ENCODE measurements at places on chromosomes 13 and 19.
A peak's percentile ranks its signal among the peaks of the same experiment; 100 is the strongest.

- DNase-seq = no peak
- H3K27me3 ChIP-seq = no peaks in the 10 kb centered on the region
- no peaks in the 10 kb centered on the region for H3K36me3 ChIP-seq
Measured at GRCh38 chr19:47609906-47610894, 1.3 kb downstream of the BICRA start.

DNA sequence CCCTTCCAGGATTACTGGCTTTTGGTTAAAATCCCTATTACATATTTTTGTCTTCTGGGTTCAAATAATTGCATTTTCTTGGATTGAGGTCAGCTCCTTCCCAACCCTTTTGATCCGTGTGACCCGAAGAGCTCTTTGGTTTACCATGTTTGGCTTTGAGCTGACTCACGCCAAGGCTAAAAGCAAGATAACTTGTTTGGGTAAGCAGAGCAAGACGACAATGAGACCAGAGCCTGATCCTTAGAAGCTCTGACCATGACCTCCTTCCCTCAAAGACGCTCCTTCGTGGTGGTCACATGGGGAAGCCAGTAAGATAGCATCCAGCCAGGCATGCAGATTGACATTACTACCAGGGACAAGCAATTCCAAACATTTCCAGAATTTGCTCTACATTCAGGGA is 153.8 kb downstream of the DCT start:
- H3K4me3 ChIP-seq = no peak overlapping the region
- no peak for DNase-seq
- peaks cover 12% of the 10 kb centered on the region for H3K4me1 ChIP-seq
- no peak overlapping the region for H3K27ac ChIP-seq
- no peaks in the 10 kb centered on the region for H3K36me3 ChIP-seq
- no peaks in the 10 kb centered on the region for H3K27me3 ChIP-seq

- no peaks in the 10 kb centered on the region for H3K27me3 ChIP-seq
- no peaks in the 10 kb centered on the region for H3K36me3 ChIP-seq
- no peak overlapping the region for H3K4me3 ChIP-seq
- H3K27ac ChIP-seq = no peak overlapping the region
Measured at GRCh38 chr13:90838317-90838960, 509.0 kb upstream of the MIR17HG start.

- no peaks in the 10 kb centered on the region for H3K4me1 ChIP-seq
- no peaks in the 10 kb centered on the region for H3K36me3 ChIP-seq
- DNase-seq = no peak
- H3K27me3 ChIP-seq = no peaks in the 10 kb centered on the region
Measured at GRCh38 chr13:36681894-36682624, 8.2 kb downstream of the SERTM1 start.

- no peaks in the 10 kb centered on the region for H3K27me3 ChIP-seq
- H3K4me1 ChIP-seq = peaks cover 5% of the 10 kb centered on the region
- no peak overlapping the region for H3K4me3 ChIP-seq
- DNase-seq = no peak
Measured at GRCh38 chr13:23811366-23812062, 77.7 kb downstream of the MIPEP start.

- no peaks in the 10 kb centered on the region for H3K36me3 ChIP-seq
- H3K27me3 ChIP-seq = no peaks in the 10 kb centered on the region
- H3K27ac ChIP-seq = no peak overlapping the region
- DNase-seq = no peak
- H3K4me3 ChIP-seq = no peak overlapping the region
Measured at GRCh38 chr13:91747186-91747585, 348.8 kb downstream of the GPC5 start.

DNA sequence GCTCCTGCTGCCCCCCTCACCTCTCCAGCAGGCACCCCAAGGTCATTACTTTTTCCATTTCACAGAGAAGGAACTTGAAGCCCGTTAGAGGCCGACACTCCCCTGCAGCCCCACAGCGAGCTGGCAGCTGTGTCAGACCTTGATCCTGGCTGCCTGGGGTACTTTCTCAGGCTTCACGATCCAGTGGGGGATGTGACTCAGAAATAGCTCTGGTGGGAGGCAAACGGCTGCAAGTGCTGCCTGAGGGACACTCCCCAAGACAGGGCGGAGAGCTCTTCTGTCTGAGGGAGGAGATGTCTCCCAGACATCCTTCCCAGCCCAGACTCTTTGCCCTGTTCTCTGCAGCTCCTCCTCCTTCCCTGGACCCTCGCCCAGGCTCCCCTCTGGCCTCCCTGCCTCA is 4.8 kb downstream of the TSKS start:
- no peaks in the 10 kb centered on the region for H3K36me3 ChIP-seq
- H3K27ac ChIP-seq = no peak overlapping the region
- peaks cover 9% of the 10 kb centered on the region for H3K4me1 ChIP-seq
- no peaks in the 10 kb centered on the region for H3K27me3 ChIP-seq

GRCh38 chr13:102401265-102401664 is 583 bp downstream of the FGF14 start:
- no peaks in the 10 kb centered on the region for H3K36me3 ChIP-seq
- peaks cover 4% of the 10 kb centered on the region for H3K27me3 ChIP-seq
- DNase-seq = no peak
- H3K4me3 ChIP-seq = peak overlapping the region; percentile 58
- H3K27ac ChIP-seq = no peak overlapping the region

- no peak overlapping the region for H3K4me3 ChIP-seq
- no peaks in the 10 kb centered on the region for H3K4me1 ChIP-seq
- H3K27ac ChIP-seq = no peak overlapping the region
- DNase-seq = no peak
- no peaks in the 10 kb centered on the region for H3K36me3 ChIP-seq
- no peaks in the 10 kb centered on the region for H3K27me3 ChIP-seq
Measured at GRCh38 chr13:27280841-27281240, 10.2 kb downstream of the RASL11A start.

GRCh38 chr19:18362934-18363542 is 22.6 kb downstream of the PGPEP1 start:
- peaks cover 11% of the 10 kb centered on the region for H3K4me1 ChIP-seq
- no peak for DNase-seq
- no peaks in the 10 kb centered on the region for H3K27me3 ChIP-seq
- H3K27ac ChIP-seq = no peak overlapping the region
- H3K36me3 ChIP-seq = peaks cover 11% of the 10 kb centered on the region

GRCh38 chr19:1068009-1069001 is 1.3 kb downstream of the ARHGAP45 start:
- no peaks in the 10 kb centered on the region for H3K36me3 ChIP-seq
- H3K4me3 ChIP-seq = peak overlapping the region; percentile 52
- peak; percentile 76 for DNase-seq
- H3K27me3 ChIP-seq = peaks cover 41% of the 10 kb centered on the region

DNA sequence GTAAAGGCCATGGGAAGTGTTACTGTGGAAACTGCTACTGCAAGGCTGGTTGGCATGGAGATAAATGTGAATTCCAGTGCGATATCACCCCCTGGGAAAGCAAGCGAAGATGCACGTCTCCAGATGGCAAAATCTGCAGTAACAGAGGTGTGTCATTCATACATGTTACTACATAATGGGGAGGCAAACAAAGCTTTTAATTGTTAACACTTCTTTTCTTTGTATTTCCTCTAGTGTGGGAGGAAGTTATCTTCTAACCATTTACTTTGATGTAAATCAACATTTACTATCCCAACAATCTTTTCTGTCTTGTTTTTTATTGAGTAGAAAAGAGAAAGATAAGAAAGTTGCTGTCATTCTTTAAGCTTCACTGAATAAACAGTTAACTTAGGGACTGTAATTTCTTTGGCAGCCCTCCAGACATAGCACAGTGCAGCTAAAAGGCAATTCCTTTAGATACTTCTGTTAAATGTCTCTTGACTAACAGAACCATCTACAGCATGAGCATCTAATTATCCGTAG is 126.9 kb downstream of the ITGBL1 start:
- H3K36me3 ChIP-seq = no peaks in the 10 kb centered on the region
- no peak overlapping the region for H3K4me3 ChIP-seq
- no peak overlapping the region for H3K27ac ChIP-seq
- H3K27me3 ChIP-seq = no peaks in the 10 kb centered on the region
- DNase-seq = no peak
- H3K4me1 ChIP-seq = no peaks in the 10 kb centered on the region

GRCh38 chr19:4403005-4403761 is 743 bp downstream of the CHAF1A start:
- H3K4me3 ChIP-seq = peak overlapping the region; percentile 95
- DNase-seq = no peak
- H3K27ac ChIP-seq = peak overlapping the region; percentile 74
- no peaks in the 10 kb centered on the region for H3K27me3 ChIP-seq
- peaks cover 48% of the 10 kb centered on the region for H3K4me1 ChIP-seq

DNA sequence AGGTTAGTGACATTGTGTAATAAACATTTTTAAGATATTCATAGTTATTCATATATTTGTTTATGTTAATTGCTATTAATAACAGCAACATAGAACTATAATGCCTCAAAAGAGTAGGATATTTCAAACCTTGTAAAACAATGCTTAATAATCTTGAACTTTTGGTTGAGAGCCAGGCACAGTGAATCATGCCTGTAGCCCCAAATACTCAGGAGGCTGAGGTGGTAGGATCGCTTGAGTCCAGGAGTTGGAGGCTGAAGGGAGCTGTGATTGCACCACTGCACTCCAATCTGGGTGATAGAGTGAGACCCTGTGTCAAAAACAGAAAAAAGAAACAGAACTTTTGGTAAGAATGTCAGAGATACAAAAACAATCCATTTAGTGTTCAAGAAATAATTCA is 213.9 kb upstream of the SLITRK1 start:
- H3K36me3 ChIP-seq = no peaks in the 10 kb centered on the region
- H3K4me3 ChIP-seq = no peak overlapping the region
- no peaks in the 10 kb centered on the region for H3K27me3 ChIP-seq
- no peak for DNase-seq
- no peaks in the 10 kb centered on the region for H3K4me1 ChIP-seq

DNA sequence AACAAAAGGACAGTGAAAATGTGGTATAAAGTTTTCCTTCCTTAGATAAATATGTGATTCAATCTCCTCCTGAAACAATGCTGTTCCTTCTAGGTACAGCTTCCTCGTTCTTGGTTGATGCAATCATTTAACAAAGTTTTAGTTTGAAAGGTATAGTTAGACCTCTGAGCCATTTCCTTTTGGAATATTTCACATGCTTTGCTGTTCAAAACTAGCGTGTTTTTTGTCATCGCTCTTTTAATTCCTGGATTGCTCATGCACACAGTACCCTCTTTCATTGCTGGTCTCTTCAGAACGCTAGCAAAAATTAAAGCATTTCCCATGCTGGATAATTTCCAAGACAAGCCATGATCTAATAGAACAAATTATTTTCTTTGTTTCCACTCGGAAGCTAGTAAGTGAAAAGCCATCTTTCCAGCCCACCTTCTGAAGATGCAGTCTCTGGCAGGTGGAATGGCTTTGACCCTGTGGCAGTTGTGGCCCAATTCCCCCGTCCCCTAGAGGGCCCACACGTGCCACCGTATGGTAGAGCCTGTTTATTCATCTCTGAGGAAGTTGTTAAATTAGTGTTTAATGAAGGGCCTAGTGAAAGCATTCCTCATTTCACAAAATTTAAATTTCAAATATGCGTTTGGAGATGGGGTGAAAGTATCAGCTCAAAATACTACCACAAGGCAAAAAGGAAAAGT is 1040.6 kb upstream of the SLC10A2 start:
- H3K4me1 ChIP-seq = no peaks in the 10 kb centered on the region
- no peaks in the 10 kb centered on the region for H3K27me3 ChIP-seq
- H3K27ac ChIP-seq = no peak overlapping the region
- no peaks in the 10 kb centered on the region for H3K36me3 ChIP-seq

- H3K4me3 ChIP-seq = no peak overlapping the region
- H3K4me1 ChIP-seq = no peaks in the 10 kb centered on the region
- H3K27me3 ChIP-seq = peaks cover 17% of the 10 kb centered on the region
Measured at GRCh38 chr19:4552525-4552819, 7.0 kb downstream of the SEMA6B start.

GRCh38 chr13:32669030-32669646 is 82.9 kb downstream of the PDS5B start:
- H3K36me3 ChIP-seq = peaks cover 10% of the 10 kb centered on the region
- no peaks in the 10 kb centered on the region for H3K27me3 ChIP-seq
- H3K27ac ChIP-seq = no peak overlapping the region
- H3K4me1 ChIP-seq = no peaks in the 10 kb centered on the region
- DNase-seq = no peak

DNA sequence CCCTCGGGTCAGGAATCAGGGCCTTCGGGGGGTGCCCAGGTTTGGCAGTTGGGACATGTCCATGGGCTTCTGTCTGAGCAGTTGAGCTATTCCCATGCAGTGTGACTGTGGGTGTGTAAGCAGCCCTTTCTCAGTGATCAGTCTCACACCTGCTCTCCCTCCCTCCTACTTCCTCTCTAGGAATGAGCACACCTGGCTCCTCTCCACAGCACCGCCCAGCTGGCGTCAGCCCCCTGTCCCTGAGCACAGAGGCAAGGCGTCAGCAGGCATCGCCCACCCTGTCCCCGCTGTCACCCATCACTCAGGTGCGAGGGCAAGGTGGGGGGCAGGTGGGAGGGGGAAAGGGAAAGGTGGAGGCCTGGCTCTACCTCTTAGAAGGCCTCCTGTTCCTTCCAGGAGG is 25.9 kb downstream of the COMP start:
- H3K4me3 ChIP-seq = no peak overlapping the region
- H3K36me3 ChIP-seq = no peaks in the 10 kb centered on the region
- H3K4me1 ChIP-seq = peaks cover 51% of the 10 kb centered on the region
- no peak overlapping the region for H3K27ac ChIP-seq
- no peaks in the 10 kb centered on the region for H3K27me3 ChIP-seq

GRCh38 chr19:8004723-8005513 is 523 bp downstream of the ELAVL1 start:
- no peaks in the 10 kb centered on the region for H3K27me3 ChIP-seq
- DNase-seq = no peak
- H3K36me3 ChIP-seq = peaks cover 3% of the 10 kb centered on the region
- H3K27ac ChIP-seq = peak overlapping the region; percentile 87
- H3K4me1 ChIP-seq = peaks cover 53% of the 10 kb centered on the region
- H3K4me3 ChIP-seq = peak overlapping the region; percentile 86

DNA sequence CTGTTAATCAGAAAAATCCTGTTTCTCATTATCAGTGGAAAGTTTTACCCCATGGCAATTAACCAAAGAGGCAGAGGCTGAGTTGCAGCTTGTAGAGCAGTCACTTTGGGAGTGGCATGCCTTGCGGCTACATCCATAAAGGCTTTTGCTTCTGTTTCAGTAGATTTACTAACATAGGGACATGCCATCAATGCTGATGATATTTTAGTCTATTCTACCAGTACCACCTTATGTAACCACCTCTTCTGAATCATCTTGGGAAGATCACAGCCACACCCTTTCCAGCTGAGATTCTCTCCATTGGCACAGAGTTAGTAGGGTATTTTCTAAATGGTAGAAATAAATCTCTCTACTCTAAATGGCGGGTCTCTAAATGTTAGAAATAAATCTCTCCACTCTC is 37.5 kb downstream of the POSTN start:
- no peak overlapping the region for H3K27ac ChIP-seq
- no peak for DNase-seq
- no peaks in the 10 kb centered on the region for H3K27me3 ChIP-seq
- H3K36me3 ChIP-seq = no peaks in the 10 kb centered on the region
- H3K4me3 ChIP-seq = no peak overlapping the region
- no peaks in the 10 kb centered on the region for H3K4me1 ChIP-seq

Data from suprapubic skin (tissue), 4 donors.